Fibroblast of skin of right biceps (primary cell): ENCODE measurements at places on chromosomes 11 and 22.

DNA sequence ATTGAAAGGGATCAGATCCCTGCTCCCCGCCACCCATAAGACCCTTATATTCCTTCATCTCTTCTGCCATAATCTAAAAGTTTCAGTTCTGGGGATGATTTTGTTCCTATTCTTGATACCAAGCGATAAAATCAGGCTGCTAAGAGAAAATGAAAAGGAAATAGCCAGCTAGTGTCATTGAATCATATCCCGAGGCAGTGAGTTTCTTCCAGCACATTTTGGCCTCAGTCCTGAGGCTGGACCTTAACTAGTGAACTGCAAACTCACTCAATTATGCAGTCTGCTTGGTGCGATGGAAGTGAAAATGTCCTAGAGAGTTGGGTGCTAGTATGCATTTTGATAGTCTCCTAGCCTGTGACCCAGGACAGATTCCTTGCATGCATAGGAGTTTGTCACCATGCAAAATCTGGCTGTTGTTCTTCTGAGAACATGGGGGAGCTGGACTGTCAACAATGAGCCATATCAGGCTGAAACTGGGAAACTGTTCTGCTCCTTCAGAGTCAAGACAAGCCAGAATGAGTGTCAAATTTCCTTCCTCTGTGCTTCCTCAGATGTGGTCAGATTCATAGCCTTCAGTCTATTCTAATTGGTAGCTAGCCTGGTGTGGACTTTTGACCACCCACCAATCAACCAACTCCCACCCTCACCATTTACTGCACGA lies 102.9 kb downstream of the CCDC81 start:
- peak; percentile 31 for DNase-seq

DNA sequence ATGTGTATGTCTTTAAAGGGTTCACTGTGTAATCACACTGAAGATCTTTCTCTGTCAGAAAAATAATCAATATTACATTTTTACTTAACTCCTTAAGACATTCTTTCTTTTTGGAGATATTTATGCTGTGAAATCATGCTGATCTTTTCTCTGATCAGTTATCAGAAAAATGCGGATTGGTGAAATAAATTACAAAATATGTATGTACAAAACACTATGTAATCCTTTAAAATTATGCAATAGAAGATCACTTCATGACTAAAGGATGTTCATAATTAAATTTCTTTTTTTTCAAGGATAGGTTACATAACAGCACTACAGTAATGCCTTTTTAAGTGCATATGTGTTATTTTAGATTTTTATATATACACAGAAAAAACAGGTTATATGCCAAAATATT lies 24.7 kb downstream of the BTBD10 start:
- DNase-seq, result no peak

DNA sequence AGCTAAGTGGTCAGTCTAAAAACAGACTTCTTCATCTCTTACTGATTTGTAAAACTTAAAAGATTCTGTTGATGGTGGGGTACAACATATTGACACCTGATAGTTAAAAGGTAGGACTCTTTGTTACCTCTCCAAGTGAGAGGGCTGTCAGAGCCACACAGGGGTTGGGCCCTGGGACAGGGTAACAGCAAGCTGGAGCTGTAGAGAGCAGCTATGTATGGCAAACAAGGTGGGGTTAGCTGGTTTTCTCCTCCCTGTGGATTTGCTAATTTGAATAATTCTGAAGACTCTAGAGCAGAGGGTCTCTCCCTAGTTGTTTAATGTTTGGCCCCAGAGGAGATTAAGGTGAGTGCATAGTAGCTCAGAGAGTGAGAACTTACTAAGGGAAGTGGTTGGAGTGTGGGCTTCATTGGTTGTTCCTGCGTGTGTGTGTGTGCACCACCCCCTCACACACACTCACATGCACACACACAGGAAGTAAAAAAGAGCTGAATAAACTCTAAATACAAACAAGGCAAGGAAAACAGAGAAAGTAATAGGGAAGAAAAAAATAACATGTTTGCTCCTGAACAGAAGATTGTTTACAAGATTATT lies 9.2 kb upstream of the GAS2 start:
- no peak for DNase-seq

DNA sequence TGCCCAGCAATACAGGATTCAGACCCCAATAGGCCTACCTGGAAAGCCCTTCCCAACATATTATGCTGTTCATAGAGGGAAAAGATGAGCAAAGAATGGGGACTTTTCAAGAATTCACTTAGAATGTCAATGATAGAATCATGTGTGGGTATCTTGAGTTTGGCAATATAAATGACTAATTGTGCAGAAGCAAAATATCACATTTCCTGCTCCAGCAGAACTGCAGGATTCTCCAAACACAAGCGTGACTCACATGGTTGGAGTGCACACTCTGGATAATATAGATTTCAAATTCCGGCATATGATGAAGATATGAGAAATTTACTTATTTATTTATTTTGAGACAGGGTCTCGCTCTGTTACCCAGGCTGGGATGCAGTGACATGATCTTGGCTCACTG lies 12.5 kb upstream of the APOL5 start:
- peak; percentile 92 for DNase-seq

DNA sequence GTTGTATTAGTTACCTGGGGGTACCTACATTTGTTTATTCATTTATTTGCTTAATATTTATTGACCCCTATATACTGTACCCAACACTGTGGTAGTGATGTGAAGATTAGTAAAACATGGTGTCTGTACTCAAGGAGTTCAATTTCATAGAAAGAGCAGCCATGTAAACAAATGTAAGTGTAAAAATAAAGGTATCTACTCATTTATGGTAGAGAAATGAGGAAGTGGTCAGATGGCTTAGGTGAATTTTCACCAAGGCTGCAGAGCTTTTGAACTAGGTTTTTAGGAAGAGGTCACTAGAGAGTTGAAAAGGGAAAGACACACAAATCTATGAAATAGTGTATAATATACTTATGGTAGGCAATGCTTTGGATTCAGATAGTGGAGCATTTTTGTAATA lies 11.1 kb downstream of the CTR9 start:
- DNase-seq, result no peak

DNA sequence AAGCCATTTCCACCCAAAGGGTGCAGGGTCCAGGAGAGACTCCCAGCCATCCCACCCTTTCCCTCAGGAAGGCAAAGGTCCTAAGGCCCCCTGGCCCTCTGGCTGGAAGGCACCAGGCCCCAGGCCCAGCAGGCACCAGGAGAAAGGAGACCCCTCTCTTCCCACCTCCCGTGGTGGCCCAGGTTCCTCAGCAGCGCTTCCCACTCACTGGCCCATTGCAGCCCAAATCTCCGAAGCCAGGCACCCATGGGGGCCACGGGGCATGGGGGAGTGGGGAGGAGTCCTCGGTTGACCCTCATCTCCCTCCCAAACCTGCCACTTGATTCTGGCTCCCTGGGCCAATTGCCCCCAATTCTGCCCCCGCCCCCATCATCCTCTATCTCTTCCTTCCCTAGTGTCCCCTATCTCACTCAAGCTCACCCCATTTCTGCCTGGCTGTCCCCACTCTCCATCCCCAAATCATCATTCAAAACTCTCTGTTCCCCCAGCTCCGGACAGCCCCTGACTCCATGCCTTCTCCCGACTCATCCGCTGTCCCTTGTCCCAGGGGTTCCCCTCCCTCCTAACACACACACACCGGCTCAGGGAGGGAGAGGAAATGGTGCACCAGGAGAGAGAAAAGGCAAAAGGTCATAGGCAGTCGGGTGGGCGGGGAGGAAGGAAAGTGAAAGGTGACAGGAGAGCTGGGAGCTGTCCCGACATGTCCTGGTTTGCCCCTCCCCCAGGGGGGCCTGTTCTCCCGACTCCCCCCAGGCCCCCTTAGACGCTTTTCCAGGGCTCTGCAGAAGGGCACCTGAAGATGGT lies 1.2 kb downstream of the LIF start:
- no peak for DNase-seq

DNA sequence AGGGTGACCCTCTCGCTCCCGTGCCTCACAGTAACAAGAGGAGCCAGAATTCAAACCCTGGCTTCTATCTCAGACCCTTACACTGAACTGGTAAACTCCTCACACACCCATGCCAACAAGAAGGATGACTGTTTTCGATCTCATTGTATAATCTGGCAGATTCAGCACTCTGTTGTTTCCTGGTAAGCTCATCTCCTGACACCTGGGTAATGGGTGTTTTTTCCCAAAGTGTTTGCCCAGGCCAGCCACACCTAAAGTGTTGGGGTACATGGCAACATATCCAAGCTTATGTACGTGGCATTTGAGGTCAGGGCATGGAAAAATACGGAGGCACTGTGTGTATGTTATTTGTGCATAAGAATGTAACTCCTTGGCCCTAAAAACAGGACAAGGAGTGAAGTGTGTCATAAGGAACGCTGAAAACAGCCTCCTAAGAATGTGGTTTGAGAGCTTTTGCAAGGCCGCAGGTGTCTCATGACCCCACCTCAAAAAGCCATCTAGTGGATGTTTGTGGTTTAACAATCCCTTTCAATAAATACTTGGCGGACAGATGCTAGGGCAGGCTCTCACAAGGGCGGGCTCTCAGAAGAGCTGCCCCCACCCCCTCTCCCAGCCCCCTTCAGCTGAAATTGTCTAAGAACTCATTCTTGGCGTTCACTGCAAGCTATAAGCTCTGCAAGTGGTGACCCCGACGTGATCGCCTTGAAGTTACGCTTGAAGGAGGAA lies at the start of gene MS4A15:
MS4A15 (plus strand) TSS at position 561 of the 726 bp plus-strand sequence. CDS start 6,867 bp downstream, outside the sequence.
- DNase-seq, result peak; percentile 3

DNA sequence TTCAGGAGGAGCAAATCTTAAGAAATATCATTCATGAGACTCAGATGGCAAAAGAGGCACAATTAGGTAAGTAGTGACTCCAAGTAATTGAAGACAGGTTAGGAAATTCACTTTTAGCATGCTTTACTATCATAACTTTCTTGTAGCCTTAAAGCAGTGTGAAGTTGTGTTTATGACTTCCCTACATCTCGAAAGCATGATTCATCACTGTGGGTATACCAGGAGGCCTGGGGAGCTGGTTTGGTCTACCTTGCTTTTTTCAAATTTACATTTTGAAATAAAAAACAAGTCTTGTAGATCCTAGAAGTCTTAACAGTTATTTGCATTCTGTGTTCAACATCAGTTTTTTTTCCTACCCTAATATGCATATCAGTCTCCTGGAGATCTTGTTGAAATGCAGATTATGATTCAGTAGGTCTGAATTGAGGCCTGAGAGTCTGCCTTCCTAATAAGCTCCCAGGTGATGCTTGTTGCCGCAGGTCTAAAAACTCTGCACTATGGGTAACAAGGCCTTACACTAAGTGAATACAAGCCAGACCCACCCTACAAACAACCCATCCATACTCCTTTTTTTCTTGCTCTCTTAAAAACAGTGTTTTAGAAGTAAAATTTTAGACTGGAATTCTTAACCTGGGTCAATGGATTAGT lies 41.4 kb downstream of the TTC17 start:
- no peak for DNase-seq

- DNase-seq, result no peak
These were observed 50.1 kb downstream of the ACER3 start for GRCh38 chr11:76910620-76911414.

DNA sequence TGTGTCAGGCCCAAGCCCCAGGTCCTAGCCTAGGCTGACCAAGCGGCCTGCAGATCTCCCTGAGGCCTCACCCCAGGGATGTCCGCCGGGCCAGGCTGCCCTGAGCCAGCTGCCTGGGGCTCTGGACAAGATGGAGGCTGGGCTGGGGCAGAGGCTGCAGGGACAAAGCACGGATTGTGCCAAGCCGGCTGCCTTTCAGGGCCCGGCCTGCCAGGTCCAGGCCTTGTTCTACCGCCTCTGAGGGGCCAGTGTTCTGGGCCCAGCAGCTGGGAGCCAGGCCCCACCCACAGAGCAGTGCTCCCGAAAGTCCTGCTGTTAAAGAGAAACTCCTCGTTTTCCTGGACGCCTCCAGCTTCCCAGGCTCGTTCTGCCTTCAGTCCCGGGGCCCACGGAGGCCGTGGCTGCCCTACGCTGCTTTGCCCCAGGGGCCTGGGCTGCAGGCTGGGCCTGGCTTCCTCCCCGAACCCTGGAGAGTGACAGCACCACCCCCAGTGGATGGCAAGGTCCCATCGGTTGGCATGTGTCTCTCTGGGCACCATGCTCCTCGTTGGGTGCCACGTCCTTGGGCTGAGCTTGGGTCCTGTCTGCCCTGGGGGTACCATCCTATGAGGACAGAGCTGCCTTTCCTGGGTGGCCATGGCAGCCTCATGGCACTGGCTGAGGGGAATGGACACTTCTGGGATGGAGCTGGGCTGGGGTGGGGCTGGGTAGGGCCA lies 7.6 kb downstream of the BRSK2 start:
- no peak for DNase-seq

GRCh38 chr11:3135481-3136440 lies 29.3 kb downstream of the OSBPL5 start:
- DNase-seq, result no peak

DNA sequence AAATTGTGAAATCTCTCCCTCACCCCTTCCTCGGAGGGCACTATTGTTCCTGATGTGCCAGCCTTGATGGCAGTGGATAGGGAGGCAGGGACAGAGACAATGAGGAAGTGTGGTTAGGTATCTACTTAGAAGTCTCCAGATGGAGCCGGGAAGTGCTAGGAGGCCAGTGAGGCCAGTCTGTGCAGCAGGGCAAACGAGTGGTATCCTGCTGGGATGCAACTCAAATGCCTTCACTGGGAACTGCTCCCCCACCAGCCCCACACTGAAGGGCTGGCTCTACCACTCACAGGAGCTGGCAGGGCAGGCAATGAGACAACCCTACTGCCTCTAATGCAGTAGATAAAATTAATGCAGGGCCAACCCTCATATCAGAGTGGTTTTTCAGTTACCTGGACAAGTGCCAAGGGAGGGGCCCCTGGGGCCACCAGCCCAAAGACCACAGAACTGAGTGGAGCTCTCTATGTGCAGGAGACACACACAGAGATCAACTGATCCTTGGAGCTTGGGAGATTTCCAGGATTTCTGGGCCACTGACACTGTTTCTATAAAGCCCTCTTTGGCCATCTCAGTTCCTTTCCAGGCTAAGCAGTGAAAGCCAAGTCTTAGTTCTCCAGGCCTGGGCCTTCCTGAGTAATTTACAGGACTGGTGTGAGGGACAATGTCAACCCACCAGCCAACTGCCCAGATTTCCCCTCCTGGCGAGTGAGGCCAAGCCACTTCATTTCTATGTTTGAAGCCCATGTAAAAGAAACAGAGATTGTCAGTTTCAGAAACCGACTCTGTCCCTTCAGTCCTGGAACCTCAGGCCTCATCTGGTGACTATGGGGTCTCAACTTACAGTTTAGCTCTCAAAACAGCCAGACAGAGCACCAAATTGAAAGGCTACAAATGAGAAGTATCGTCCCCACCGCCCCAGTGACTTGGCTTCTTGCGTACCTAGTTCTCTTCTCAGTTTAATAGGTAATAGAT lies 4.1 kb downstream of the MIF start:
- DNase-seq, result no peak

- peak; percentile 69 for DNase-seq
These were observed 3.4 kb downstream of the TENM4 start for GRCh38 chr11:79437278-79437980.

GRCh38 chr11:47062736-47063135 lies 113.9 kb downstream of the ARFGAP2 start:
- no peak for DNase-seq

GRCh38 chr11:74935285-74935684 lies 13.6 kb downstream of the XRRA1 start:
- DNase-seq, result no peak

GRCh38 chr11:24793479-24793878 lies 296.6 kb downstream of the LUZP2 start:
- no peak for DNase-seq

- no peak for DNase-seq
These were observed 10.5 kb downstream of the SLC16A8 start for GRCh38 chr22:38073150-38074130.
